CD4-positive, alpha-beta T cell treated with Interleukin-15 for 4 hours (primary cell): ENCODE measurements at places on chromosomes 16 and 17.

GRCh38 chr17:79113699-79114457 is 39.3 kb downstream of the ENGASE start:
- DNase-seq: no peak

GRCh38 chr16:83187405-83187804 is 560.6 kb downstream of the CDH13 start:
- DNase-seq: no peak

- no peak for DNase-seq
Measured at GRCh38 chr16:81181013-81181720, 57.3 kb upstream of the BCO1 start.

GRCh38 chr16:86821895-86822294 is 243.5 kb downstream of the FOXL1 start:
- no peak for DNase-seq

DNA sequence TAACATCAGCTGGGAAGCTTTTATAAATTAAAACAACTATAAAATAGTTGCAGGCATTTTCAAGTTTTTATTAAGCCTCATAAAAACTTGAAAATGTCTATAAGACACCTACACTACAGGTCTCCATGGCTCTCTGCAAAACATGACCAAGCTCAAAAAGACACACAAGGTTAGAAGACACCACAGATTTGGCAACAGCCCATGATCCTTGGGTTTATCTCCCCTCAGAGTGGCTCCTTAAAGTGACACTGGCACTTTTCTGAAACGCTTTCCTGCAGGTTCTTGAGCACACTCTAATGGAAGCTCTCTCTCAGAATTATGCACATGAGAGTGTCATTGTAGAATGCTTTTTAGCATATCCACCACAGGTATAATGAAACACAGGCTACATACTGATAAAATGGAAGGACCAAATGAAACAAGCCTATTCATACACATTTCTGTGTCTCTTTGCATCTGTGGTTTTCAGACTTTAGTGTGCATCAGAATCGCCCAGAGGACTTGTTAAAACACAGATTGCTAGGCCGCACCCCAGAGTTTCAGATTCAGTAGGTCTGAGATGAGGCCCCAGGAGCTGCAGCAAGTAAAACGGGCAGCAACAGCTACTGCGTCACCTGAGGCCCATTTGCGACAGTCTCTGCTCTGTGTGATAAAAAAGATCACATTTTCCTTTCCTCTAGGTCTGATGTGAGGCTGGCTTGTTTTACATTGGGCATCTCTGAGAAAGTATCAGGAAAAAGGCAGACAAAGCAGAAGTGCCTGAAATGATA is 75.0 kb upstream of the WSB1 start:
- no peak for DNase-seq

GRCh38 chr16:81633147-81633619 is 145.9 kb upstream of the PLCG2 start:
- no peak for DNase-seq

- DNase-seq: no peak
Measured at GRCh38 chr17:65078441-65079160, 22.1 kb upstream of the GNA13 start.

DNA sequence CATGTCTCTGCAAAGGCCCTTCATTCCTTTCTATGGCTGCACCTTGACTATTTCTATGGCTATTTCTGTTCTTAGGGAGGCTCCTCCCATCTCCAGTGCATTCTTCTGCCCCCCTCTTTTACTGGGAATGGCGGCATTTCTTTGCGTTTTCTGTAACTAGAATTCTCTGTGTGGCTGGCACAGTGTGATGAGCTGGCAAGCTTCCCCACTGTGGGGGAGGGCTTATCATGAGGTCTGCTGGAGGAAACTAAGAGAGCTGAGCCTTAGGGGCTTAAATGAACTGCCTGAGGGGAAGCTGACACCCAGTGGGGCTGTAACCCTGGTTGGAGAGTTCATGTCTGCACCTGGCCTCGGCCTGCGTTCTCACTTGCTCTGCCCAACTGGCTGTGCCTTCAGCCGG is 1.5 kb upstream of the CARD14 start:
- DNase-seq: no peak

- no peak for DNase-seq
Measured at GRCh38 chr17:30344283-30345088, 10.6 kb upstream of the TMIGD1 start.

DNA sequence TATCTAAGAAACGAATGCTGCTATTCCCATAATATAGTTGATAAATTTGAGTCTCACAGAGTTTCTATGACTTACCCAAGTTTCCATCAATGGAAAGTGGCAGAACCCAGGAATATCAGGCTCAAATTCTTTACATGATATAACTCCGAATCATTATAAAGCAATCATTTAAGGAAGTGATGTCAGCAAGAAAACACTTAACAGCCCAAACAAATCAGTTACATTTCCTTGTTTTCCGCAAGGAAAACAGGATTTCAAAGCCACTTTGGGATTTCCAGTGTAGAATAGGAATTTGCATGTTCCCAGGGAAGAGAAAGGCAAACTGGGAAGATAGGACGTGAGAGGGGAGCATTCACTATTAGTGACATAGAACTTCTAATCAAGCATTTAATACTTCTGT is 311.4 kb upstream of the GOT2 start:
- DNase-seq: no peak

DNA sequence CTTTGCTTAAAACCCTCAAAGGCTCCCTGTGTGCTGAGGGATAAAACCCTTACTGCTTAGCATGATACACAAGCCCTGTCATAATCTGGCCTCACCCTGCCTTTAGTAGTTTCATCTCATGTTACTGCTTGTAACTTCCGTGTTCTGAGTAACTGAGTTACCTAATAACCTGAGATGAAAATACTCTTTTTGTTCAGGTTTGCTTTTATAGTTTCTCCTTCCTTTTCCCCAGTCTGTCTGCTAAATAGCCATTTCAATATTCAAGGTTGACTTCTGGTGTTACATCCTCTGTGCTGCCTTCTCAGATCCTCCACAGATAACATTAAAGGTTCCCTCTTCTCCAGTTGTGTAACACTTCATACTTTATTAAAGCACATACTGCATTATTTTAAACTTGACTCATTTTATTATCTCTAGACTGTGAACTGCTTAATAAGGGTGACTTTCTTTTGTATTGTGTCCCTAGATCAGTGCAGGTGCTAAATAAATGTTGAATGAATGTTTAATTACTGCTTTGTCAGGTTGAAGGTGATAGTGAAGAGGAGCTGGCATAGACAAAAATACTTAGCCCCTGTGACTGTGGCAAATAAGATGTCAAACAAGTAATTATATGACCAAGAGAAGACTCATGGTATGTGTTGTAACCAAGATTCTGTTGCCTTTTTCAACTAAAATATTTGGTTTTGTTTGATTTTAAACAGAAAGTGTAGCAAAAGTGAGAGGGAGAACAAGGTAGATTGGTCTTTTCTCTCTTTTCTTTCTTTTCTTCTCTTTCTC is 47.8 kb downstream of the NFAT5 start:
- no peak for DNase-seq

DNA sequence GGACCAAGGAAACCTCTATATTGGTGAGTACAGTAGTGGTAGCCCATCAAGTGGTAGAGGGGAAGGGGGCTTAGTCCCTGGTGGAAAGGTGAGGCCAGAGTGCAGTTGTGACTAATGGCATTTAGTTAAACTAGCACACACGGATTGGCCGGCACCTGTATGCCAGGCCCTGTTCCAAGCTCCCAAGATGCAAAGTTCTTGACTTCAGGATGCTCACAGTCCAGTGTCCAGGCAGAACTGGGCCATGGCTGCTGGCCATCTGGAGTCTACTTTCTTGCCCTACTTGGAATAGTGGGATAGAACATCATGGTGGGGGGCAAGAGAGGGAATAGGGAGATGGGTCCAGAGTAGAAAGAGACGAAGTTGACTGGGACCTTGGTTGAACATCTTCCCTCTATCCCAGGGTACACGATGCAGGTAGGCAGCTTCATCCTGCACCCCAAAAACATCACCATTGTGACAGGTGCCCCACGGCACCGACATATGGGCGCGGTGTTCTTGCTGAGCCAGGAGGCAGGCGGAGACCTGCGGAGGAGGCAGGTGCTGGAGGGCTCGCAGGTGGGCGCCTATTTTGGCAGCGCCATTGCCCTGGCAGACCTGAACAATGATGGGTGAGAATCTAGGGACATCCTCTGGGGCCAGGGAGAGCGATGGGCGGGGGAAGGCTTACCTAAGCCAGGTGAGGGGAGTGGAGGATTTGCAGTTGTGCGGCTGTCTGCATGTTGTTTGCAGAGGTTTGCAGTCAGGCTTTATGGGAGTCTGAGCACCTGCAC is 15.2 kb downstream of the ITGA3 start:
- no peak for DNase-seq
